ENCODE measurements at places on chromosomes 2 and 18.

DNA sequence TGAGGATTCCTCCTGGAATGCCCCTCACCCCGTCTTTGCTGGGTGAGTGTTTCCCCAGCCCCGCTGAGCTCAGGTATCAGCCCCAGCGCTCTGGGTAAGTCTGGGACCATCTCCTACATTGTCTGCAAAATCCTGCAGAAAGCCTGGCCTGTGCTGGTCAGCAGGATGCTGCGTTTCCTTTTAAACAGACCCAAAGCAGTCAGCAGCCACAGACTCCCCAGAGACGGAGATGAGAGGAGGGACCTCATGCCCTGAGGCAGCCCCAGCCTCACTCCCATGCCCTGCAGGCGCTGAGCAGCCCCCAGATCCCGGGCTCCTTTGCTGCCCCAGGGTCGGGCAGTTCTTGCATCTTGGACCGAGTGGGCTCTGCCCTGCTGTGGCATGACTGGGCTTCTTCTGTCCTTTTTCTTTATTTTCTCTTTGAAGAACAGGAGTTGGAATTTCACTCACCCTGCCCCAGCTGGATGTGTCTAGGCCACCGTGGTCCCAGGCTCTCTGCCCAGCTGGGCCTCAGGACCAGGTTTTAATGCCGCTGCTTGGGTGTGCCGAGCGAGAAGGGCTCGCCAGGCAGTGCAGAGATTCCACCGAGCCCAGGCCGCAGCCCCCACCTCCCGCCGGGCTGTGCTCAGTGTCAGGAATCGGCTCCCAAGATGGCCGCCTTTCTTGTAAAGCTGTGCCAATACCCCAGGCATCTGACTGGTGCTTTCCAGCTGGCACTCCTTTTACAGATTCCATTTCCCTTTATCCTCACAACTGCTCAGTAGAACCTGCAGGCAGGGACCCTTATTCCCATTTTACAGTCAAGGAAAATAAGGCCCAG lies 43.6 kb downstream of the ODC1 start:
- no peak for DNase-seq

DNA sequence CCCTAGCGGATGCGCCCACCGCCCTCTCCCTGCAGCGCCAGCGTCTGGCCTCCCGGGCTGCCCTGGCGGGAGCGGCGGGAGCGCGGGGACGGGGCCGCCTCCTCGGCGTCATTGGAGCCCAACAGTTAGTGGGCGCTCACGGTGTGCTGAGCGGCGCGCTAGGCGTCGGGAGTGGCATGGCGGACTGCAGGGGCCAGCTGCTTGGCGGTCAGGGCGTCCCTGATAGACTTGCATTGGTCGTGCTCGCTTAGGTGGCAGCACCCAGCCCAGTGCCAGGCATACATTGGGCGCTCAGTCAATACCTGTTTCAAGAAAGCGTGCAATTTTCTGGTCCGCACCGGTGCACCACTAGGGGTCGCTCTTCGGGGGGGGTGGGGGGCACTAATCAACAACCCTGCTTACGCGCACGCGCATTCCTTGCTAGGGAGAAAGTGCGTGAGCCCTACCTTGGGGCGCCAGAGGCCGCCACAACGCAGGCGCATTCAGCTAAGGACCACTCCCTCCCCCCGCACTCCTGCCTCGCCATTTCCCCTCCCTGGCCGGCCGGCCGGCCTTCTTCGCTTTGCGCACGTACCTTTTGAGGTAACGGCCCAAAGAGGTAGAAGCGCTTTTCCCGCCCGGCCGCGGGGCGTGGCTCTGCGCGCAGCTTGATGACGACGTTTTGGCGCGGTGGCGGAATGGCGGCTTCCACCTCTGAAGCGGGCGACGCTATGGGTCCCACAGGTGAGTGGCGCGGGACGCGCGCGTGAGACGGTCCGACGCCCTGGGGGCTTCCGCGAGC lies 411 bp upstream of the MZT2A start:
- DNase-seq = peak; percentile 95

GRCh38 chr2:164754157-164755093 lies 87.2 kb downstream of the COBLL1 start:
- no peak for DNase-seq

- DNase-seq = no peak
Observed at GRCh38 chr2:218662377-218662776, 2.9 kb downstream of the BCS1L start.

DNA sequence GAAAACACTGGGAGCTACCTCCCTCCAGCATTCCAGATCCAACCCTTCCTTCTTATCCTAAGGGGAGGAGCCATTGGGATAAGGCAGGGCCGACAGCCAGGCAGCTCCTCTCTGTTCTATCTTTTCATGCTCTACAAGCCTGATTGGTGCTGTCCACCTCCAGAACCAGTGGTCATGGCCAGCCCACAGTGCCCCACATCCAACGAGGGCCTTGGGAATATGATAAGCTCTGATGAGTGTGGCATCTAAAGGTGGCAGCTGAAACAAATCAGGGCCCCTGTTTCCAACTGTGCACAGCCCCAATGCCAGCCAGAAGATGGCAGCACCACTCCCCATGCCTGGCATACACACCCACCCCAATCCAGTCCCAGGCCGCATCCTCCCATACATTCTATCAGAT lies 329.3 kb downstream of the C1D start:
- no peak for DNase-seq

- DNase-seq = no peak
Observed at GRCh38 chr18:62464266-62464665, 58.6 kb upstream of the ZCCHC2 start.

GRCh38 chr18:58284699-58285448 lies 240.8 kb downstream of the NEDD4L start:
- no peak for DNase-seq

- no peak for DNase-seq
Observed at GRCh38 chr2:28419443-28420270, 27.0 kb downstream of the FOSL2 start.

DNA sequence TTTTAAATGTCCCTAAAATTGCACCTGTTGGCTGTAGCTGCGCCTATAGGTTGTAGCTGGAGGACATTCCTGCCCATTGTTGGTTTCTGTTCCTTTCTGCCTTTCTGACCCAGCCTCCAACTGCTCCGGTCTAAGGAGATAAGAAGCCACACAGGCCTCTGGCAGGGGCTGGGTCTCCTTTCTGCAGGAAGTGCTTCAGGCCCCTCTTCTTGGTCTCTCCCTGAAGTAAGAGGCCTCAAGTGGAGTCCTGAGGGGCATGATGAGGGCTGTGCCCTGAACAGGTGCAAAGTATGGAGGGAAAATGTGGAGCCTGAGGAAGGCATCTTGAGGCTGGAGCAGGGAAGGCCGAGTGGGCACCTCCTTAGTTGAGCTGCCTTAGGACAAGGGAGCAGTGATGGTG lies 10.4 kb upstream of the SFTPB start:
- no peak for DNase-seq

DNA sequence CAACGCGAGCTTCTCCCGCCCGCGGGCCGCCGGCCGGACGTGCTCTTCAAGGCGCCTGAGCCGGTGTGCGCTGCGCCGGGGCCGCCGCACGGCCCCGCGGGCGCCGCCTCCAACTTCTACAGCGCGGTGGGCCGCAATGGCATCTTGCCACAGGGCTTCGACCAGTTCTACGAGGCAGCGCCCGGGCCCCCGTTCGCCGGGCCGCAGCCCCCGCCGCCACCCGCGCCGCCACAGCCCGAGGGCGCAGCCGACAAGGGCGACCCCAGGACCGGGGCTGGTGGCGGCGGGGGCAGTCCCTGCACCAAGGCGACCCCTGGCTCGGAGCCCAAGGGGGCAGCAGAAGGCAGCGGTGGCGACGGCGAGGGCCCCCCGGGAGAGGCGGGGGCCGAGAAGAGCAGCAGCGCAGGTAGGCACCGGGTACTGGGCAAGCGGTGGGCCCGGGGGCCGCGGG lies 676 bp downstream of the HOXD11 start:
- DNase-seq = no peak

DNA sequence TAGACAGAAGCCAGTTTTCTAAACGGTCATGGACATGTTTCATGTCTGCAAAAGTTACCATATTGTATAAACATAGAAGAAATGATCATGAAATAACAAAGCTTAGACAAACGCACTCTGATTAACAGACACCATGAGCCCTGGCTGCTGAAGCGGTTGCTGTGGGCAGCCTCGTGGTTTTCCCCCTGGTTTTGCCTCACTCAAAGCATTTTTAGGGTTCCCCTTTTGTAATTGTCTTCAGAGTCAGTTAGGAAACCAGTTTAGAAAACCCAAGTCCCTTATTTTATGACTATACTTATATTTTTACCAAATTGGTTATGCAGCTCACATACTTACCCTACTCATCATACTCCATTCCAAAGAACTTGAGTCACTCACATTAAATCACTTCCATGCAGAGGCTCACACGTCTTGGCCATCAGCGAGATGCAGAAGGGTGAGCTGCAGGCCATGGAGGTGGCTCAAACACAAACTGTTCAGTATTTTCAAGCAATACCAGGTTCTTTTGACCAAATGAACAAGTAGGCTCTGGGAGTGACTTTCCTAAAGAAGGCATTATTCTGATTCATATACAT lies 105.6 kb upstream of the SALL3 start:
- no peak for DNase-seq

GRCh38 chr2:39217192-39217550 lies 26.6 kb downstream of the CDKL4 start:
- DNase-seq = no peak

GRCh38 chr2:68845043-68845442 lies 26.2 kb downstream of the BMP10 start:
- DNase-seq = no peak

DNA sequence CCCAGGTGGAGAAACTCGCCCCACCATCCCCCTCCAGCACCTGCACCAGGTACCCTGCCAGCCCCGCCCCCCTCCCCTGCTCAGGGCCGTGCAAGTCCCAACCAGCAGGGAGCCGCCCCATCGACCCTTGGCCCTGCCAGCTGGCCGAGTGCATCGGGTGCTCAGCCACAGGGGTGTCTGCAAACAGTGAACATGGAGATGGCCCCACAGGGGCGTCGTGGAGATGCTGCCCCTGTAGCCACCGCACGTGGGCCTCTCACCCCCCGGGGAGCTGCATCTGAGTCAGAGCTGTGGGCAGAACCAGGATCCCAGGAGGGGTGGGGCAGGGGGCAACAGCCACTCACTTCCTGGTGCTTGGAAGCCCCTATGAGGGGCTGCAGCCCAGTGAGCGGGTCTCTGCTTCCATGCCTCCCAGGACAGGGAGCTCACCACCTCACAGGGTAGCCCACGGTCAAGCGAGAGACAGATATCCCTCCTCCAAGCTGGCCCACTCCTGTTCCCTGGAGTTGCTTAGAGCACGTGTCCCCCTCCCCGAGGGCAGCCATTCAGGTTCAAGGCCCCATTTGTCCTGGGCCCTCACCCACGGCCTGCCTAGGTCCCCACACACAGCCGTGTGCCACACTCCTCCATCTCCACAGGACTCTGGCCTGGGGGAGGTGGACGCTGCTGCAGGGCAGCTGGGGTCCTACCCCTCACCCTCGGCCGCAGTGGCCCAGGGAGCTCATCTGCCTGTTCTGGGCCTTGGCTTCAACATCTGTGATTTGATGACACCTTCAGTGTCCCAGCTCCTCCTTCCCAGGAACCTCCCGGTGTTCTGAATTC lies 1.1 kb upstream of the MAB21L4 start:
- no peak for DNase-seq

DNA sequence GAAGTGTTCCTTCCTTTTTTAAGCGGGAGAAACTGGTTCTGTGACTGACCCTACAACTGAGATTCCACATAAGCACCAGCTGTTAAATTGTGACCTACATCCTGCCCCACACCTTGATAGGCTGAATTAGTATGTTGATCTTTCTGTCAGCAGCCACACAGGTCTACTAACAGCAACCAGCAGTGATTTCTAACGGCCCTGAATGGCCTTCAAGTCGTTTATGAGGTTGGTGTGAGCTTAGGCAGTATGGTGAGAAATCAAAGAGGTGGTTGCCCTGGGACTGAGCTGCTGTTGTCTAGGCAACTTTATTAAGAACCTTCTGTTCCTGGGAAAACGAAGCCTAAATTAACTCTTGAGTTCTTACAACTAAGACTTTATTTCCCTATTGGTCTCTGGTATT lies 197.2 kb upstream of the FSHR start:
- DNase-seq = no peak

DNA sequence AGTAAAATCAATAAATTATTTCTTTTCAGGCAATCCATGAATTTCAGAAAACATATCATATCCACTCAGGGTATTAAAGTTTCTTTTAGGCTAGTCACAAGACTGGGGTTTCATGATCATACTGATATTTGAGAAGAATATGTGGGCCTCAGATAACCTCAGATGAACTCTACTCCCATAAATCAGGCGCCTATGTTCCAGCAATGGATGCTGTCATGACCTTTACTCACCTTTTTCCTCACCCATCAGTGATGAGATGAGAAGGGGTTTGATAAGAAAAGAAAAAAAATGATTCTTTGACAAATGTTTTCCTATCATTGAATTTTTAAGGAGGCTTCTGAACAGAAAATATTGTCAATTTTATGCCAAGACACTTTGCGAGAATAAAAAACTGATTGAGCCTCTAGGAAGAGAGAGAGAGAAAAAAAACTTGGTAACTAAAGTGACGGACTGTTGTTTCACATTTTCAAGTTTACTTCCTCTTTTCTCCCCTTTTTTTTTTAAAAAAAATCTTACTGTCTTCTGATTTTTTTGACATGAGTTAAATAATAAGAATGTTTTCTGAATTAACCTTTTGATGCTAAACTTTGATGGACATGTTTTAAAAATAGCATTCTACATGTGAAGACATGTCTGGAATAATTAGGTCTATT lies 309.1 kb upstream of the MAP2 start:
- no peak for DNase-seq

DNA sequence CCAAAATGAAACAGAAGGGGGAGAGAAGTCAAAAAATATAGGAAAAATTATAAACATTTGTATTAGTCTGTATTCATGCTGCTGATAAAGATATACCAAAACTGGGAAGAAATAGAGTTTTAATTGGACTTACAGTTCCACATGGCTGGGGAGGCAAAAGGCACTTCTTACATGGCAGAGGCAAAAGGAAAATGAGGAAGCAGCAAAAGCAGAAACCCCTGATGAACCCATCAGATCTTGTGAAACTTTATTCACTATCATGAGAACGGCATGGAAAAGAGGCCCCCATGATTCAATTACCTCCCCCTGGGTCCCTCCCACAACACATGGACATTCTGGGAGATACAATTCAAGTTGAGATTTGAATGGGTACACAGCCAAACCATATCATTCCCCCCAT lies 79.1 kb downstream of the ZRANB3 start:
- DNase-seq = no peak

DNA sequence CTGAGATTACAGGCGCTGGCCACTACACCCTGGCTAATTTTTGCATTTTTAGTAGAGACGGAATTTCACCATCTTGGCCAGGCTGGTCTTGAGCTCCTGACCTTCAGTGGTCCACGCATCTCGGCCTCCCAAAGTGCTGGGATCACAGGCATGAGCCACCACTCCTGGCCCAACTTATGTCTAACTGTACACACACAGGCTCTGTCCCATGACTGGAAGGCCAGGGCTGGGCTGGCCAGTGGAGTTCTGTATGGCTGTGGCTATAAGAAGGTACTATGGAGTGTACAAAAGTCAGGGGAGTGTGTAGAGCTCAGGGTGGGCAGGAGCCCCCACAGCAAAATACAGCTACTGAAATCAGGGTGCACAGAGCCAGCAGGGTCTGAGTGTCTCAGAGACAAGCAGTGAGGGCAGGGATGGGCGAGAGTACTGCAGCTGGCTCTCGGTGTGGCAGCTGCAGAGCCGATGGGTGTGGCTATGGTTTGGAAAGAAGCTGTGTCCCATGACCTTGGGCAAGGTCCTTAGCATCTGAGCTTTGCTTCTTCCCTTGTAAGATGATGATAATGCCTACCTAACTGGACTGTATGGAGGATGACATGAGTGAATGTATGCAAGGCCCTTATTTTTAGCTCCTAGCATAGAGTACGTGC lies 10.4 kb upstream of the MSGN1 start:
- DNase-seq = no peak

Measured in CD4-positive, alpha-beta T cell treated with Interleukin-6 for 4 hours (primary cell).